ENCODE measurements at places on chromosomes 3 and 15. TPM values are rescaled to one million over a fixed set of nuclear protein-coding genes. Genes with fewer than 3 reads are reported as not detected.

Gene POLQ
- 5.5 TPM for total RNA-seq

Gene LYZL4
- total RNA-seq = not detected

Gene LRRC57
- total RNA-seq = 27.7 TPM

Gene KLHL40
- not detected for total RNA-seq

Gene TM6SF1
- 2.8 TPM for total RNA-seq

Gene SCAANT1
- total RNA-seq = not detected

Gene CHDH
- total RNA-seq = 1.2 TPM
